ENCODE measurements at places on chromosomes 7 and 10.

DNA sequence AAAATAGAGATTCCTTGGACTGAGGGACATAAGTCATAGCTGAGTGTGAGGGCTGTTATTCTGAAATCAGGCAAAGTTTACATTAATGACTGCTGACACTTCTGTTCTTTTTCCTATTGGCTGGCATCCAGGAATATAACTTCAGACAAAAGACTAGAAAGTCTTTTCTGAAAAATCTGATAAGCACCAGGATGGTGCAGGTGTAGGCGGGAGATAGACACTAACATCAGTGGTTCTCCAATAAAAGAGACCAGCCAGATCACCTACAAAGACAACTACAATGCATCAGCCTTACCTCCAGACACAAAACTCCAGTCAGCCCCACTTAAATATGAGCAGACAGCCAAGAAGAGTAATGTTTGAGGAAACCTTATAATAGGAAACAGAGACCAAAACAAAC, 168.3 kb upstream of the LRGUK start:
- DNase-seq: no peak

GRCh38 chr10:103861505-103861904, 6.1 kb upstream of the SH3PXD2A start:
- DNase-seq: no peak

DNA sequence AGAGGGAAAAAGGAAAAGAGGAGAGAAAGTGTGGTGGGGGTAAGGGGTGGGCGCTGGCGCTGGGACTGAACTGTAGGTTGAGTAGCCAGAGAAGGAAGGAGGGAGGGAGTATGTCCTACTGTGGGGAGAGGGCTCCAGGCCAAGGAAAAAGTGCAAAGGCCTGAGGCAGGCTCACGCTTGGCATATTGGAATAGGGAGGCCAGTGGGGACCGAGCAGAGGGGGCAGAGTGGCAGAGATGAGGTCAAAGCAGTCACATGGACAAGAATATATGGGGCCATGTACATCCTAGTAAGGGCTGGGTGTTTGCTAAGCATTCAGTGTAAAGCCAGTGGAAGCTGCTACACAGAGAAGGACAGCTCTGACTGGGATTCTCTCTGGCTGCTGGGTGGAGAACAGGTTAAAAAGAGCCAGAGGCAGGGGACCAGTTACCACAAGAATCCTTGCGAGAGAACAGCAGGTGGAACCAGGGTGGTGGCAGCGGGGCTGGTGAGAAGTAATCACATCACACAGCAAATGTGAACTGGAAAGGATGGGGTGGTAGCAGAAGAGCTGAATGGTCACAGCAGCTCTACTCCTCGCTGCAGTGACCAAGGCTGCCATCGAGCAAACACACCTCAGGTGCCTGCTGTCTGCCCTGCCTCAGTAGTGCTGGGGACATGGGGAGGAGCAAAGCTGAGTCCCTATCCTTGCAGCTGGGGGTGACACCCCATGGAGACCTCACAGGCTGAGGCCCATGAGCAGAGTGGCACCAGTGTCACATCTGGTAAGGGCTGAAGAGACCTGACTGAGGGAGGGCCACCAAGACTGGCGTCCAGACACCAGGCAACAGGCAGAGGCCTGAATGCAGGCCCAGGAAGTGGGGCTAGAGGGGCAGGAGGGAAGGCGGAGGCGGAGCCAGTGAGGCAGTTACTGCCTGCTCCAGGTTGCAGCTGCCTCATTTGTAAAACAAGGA, 39.5 kb downstream of the FAM53B start:
- DNase-seq: no peak

DNA sequence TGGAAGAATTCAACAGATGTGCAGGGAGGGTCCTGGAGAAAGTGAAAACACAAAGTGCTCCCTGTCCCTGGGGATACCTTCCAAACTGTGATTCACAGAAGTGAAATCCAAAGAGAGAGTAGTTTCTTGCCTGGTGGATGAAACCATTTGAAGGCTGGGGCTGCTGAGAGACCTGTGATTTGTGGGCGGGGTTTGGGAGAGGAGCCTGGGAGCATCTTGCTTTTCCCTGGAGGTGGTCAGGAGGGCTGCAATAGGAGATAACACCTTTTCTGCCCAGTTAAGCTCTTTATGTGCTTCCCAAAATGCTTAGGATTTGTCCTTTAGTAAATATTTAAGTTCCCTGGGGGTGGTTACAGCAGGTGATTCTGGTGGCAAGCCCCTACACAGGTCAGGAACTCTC, 105.3 kb upstream of the TPK1 start:
- DNase-seq: no peak

GRCh38 chr7:20293336-20293735, 37.4 kb upstream of the ITGB8 start:
- DNase-seq: no peak

DNA sequence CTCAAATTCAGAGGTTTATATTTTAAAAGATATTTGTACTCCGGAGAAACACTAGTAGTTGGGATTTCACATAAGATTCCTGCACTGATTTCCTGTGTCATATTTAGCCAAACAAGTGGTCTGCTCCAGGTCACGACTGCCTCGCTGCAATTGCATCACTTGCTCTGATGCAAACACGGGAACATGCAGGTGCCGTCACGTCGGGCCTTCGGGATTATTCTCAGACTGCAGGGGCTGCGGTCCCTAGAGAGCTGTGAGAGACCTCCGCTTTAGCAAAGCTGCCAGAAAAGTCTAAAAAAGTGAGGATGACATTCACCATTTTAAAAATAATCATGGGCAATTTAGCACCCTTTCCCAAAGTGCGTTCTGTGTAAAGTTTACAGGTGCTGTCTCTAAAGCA, 93.5 kb upstream of the DDC start:
- no peak for DNase-seq

DNA sequence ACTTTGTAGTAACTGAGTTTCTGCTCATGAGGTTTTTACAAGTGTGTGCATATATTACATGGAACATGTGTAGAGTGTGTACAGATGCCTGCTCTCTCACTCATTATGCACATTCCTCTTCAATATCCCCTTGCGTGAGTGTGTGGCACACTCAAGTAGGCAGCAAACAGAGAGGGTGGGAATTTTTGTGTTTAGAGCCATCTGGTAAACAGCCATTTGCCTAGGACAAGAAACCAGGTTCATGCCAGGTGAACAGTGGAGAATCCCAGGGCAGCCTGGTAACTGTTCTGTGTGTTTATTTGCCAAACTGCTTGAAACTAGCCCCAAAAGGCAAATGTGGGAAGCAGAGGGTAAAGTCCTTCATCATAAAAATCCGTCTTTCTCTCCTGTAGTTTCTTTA, 19.9 kb downstream of the FBXW4 start:
- DNase-seq: no peak

DNA sequence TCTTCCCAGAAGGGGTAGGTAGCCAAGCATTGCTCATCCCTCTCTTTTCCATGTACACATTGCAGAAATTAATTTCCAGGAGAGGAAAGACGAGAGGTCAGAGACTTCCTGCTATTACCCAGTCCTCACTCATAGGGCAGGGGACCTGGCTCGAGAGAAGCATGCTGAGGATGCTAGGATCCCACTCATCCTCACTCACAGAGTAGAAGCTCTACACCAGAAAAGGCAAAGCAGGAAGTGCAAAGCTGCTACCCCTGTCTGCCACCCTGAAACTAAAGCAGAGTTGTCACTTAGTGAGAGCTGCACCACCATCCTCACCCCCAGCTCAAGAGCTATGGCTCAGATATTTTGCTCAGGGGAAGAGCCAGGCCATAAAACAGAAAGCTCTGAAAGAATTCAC, 9.9 kb downstream of the OR9A2 start:
- DNase-seq: no peak

DNA sequence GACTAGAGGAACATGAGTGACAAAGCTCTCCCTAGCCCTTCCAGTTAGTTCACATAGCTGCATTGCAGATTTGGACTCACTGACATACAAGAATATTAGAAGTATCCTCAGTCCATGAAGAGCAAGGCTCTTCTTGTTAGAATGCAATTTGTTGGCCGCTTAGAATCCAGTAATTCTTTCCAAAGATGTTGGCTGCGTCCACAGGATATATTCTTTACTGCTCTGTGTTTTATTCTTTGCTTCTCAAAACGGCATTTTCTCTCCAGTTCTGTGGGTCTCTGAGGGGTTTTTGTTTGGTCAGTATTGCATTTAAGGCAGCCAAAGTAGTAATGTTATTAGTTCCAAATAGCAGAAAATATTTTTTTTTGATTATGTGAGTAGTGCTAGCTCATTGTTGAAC, 588.6 kb downstream of the DNAJB9 start:
- DNase-seq: no peak

DNA sequence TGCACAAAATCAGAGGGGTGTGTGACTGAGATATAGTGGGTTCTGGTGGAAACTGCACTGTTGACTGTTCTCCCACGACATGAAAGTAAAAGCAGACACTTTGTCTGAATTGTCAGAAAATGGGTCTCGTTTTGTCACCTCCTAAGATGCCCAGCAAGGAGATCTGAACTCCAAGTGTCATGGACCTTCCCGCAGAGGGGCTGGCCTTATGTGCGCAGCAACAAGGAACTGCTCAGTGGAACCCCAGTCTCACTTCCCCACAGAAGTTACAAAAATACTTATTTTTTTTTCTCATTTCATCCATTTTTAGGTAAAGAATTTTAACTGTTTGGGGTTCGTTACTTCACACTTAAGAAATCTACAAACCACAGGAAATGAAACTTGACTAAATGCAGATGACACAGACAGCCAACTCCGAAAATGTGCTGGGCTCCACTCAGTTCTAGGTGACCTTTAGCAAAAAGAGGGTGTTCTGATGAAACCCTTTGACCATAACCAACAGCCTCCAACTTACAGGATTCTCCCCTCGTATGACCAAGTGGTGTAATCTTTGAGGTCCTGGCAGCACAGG, 115.0 kb downstream of the FAM107B start:
- DNase-seq: no peak

GRCh38 chr10:49595713-49596492, 14.2 kb upstream of the SLC18A3 start:
- DNase-seq: no peak

Measured in NCI-H446 treated with DMSO at 0.1 percent for 48 hours (cell line).